ENCODE measurements at places on chromosomes 7 and 10.

- no peak for DNase-seq
Measured at GRCh38 chr7:6279341-6279740, 6.9 kb upstream of the CYTH3 start.

- DNase-seq: no peak
Measured at GRCh38 chr7:3356173-3356572, 55.1 kb downstream of the SDK1 start.

DNA sequence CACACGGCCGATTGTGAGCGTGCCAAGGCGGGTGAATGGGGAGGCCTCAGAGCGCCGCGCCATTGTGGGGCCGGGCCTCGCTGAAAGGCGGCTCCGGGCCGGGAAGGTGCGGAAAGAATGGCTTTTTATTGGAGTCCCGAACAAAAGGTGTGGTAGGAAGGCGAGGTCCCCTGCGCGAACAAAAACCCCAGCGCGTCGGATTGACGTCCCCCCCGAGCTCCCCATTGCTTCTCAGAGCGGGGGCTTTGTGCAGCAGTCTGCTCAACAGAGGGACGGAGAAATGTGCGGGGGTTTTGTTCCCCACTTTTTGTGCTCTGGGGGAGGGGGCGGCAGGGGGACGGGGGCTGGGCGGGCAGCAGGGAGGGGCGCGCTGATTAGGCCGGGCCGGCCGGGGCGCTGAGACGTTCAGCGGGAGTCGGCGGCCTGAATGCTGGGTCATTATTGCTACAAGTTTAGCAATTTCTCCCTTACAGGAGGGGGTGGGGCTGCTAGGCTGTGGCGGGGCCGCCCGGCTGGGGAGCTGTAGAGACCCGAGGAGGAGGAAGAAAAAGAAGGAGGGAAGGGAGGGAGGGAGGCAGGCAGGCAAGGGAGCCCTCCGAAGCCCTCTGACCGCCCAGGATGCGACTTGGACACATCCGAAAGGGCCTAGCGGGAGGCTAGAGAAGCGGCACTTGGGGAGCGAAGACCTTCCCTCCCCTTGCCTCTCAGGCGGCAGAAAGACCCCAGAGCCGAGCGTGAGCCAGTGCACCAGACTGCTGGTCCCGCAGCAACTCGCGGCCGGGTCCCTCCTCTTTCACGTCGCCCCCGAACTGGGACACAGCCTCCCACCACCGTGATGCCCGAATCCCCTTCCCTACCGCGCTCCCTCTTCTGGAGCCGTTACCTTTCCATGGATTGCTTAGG, 4.6 kb downstream of the NKX2-3 start:
- DNase-seq: no peak

DNA sequence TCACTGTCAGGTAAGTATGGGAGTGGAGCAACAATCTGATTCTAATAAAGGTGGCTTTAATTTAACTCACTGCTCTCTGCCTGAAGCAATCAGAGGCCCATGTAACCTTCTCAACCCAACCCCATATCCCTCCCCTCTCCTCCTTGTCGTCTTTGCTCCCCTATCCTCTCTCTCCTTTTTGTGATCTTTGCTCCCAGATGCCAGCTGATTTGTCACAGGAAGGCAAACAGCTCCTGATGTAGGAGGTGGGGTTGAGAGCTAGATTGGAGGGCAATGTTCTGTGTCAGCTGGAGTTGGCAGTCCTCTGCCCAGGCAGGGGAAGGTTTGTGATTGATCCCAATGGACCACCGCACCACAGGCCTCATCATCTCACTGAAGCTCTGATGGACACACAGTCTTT, 101.4 kb upstream of the PIK3CG start:
- DNase-seq: no peak

DNA sequence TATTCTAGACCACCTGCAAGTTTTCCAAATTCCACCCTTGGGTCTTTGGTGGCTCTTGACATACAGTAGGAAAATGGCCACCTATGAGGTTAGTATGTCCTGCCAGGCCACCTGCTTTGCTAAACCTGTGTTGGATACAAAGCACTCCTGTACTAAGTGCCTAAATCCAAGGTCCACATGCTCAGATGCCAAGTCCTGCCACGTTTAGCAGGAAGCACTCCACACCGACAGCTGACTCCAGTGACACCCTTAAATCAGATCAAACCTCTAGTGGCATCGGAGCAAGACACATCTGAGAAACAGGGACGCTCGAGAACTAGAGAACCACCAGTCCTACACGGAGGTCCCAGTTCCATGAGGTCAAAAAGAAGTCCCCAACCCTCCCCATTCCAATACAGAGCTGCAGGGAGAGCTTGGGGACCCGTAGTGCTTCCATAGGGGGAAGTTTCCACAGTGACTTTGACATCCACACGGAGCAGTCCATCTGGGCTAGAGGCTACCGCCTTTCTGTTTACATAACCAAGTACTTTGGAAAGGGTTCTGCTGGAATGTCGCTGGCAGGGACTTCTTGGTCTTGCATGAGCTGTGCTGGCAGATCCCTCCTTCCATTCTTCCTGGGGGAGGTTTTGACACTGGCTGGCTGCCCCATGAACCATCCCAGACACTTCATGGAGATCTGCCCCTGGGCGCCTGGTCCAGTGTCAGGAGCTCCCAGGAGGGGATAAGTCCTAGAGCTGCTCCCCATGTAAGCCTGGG, 290.6 kb downstream of the PRPF18 start:
- DNase-seq: no peak

DNA sequence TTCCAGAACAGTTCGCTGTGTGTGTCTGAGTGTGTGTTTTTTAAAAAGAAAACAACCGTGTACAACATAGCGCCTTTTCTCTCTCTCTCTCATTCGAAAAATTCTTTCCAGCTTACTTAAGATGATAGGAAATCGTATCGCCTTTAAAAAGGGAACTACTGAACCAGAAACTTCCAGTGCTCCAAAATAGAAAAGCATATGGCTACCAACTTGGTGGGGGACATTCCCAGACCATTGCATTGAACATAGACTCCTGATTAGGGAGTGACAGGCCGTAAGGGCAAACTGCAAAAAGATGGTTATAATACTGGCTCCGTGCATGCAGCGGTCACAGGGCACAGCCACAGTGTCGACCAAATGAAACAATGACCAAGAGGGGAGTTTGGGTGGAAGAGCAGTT, 94.4 kb upstream of the FGFR2 start:
- DNase-seq: no peak

DNA sequence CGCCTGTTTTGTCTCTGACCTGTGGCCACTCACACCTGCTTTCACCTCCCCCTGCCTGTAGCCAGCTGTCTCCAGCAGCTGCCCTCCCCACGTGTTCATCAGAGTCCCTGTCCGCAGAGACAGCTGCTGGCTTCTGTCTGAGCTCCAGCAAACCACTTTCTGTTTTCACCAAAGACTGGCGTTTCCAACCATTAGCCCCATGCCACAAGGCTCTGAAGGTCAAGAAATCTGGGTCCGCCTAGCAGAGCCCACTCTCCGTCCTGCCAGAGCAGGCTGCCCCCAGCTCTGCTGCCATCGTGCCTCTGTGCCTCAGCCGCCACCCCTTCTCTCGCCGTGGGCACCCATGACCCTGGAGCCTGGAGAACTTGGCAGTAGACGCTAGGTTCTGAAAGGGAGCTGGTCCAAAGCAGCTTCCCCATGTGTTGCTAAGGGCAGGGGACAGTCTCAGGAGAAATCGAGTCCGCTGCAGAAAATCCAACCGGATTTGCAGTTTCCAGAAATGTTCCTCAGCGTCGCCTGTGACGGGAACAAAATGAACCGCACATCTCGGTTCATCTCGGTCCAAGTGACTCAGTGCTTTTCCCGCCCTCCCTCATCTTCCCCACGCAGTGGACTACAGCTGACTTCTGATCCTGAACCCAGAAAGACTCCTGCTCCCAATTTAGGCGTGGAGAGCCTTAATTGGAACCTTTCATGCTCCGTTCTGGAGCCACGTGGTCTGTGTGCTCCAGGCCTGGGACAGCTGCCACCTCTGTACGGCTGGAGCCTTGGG, 28.0 kb downstream of the TMEM120A start:
- no peak for DNase-seq

- no peak for DNase-seq
Measured at GRCh38 chr7:12031186-12031585, 179.9 kb upstream of the TMEM106B start.

DNA sequence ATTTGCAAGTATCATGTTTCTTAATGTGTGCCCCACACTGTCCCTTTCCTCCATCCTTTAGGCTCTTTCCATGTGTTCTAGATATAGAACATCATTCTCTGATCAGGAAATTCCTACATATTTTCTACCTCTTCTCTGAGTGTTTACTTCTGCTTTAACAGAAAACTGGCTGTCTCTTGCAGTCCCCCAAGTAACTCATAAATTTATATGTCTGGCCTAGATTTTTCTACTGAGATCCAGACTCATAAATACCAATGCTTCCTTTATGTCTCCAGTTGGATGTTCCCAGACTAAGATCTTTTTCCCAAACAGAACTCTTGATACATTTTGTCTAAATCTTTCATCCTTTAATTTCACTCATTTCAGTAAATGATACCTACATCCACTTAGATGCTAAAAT, 181.8 kb downstream of the CDK14 start:
- no peak for DNase-seq

- no peak for DNase-seq
Measured at GRCh38 chr10:108496106-108496505, 1331.6 kb upstream of the SORCS1 start.

GRCh38 chr7:146116521-146117222, at the start of gene CNTNAP2:
CNTNAP2 (plus strand) TSS chr7:146116801; CDS start chr7:146116877, 76 bp downstream.
- no peak for DNase-seq
